ENCODE measurements at places on chromosomes 13 and 19.

DNA sequence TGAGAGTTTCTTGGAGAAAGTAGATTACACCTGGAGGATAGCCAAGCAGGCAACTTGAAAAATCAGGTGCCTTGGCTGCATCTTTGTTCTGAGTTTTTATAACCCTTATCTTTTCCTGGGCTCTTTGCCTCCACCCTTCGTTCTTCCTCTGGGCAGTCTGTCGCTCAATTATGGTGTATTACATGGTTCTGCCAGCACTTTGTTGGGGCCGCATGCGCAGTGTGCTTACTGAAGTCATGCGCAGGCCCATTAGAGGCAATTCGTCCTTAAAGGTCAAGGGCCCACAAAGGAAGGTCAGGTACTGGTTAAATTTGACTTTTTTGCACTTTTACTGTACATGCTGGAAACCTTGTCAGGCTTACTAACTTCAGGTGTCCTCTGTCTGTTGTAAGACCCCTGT is 761.9 kb upstream of the SLITRK5 start:
- no peak for DNase-seq

GRCh38 chr13:109684084-109684823 is 102.1 kb downstream of the IRS2 start:
- no peak for DNase-seq

- peak; percentile 96 for DNase-seq
These were observed 174.5 kb downstream of the KATNAL1 start for GRCh38 chr13:30132623-30133553.

DNA sequence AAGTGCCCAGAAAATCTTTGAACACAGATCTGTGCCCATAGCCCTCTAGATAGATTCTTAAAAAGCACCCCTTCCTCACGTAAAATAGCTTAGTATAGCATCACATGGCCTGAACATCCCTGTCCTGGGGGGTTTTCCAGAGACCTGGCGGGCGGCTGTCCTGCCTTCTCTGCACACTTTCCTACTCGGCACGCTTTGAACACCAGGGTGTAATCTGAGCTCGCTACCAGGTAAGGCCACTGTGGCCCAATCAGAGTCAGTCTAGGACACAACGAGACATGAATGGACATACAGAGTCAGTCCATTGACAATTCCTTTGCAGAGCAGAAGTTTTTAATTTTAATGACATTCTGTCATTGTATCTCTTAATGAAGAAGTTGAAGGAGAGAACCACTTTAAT is 8.1 kb downstream of the CYP2A13 start:
- DNase-seq: no peak

GRCh38 chr19:47723581-47723940 is 10.3 kb downstream of the EHD2 start:
- no peak for DNase-seq

DNA sequence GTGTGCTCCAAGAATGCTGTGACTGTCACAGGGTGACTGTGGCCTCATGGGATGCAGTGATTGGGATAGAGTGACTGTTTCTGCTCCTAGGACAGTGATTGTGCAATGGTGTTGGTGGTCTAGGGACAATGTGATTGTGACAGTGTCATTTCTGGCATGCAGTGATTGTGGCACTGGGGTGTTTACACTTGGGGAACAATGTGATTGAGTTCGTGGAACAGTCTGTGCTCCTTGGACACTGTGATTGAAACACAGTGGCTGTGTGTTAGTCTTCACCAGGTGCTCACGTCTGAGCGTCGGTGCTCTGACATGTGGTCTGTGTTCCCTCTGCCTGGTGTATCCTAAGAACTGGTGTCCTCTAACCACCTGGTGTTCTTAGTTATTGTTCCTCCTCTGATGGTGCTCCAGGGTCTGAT is 1.7 kb downstream of the PDE4A start:
- DNase-seq: no peak

GRCh38 chr13:39734952-39735351 is 79.5 kb downstream of the COG6 start:
- DNase-seq: no peak

- DNase-seq: no peak
These were observed 10.6 kb upstream of the UBE2S start for GRCh38 chr19:55418185-55418584.

GRCh38 chr13:41973247-41973741 is 12.4 kb upstream of the VWA8 start:
- DNase-seq: no peak

GRCh38 chr13:78238911-78239310 is 320.3 kb upstream of the EDNRB start:
- no peak for DNase-seq

DNA sequence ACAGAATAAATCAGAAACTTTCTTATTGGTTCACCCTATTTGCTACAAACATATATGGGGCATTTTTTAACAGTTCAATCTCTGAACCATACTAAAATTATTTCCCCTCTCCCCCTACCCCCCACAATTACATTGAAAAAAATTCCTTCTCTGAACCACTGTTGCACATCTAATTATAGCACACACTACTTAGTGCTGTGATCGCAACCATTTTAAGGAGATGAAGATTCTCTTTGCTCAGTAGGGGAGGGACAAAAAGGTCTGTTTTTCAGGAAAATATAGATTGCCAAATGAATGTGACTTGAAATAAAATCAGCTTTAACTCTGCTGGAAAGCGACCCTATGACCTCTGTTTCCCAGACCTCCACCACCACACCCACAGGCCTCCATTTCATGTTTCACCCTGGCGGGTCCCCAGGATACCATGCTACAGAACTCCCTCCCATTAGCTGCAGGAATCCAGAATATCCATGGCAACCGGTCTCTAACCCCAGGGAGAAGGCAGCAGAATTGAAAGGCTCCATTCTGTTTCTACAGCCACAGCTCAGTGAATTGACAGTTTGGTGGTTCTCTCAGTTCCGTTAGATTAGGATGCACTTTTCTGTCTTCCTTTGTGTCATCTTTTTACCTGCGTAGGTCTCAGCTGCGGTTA is 286.3 kb downstream of the TBC1D4 start:
- DNase-seq: no peak

- no peak for DNase-seq
These were observed 69.3 kb downstream of the NHLRC3 start for GRCh38 chr13:39107561-39107960.

DNA sequence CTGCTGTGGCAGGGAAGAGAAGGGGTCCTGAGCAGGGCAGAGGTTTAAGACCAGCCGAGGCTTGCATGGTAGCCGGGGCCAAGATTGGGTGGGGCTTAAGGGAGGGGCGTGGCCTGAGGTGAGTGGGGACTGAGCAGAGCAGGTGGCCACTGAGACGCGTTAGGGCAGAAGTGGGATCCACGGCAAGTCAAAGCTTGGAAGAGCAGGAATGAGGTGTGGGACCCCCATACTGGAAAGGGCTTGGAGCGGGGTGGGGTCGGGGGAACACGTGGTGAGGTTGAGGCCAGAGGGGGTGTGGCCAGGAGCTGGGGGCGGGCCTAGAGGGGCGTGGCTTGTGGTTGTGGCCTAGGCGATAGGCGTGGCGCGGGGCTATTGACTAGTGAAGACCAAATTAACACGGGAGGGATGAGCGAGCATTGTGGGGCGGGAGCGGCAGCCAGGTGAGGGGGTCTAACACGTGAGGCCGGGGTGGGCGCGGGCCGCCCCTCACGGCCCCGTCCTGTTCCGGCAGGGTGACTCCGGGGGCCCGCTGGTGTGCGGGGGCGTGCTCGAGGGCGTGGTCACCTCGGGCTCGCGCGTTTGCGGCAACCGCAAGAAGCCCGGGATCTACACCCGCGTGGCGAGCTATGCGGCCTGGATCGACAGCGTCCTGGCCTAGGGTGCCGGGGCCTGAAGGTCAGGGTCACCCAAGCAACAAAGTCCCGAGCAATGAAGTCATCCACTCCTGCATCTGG is 3.3 kb downstream of the CFD start:
- DNase-seq: no peak

DNA sequence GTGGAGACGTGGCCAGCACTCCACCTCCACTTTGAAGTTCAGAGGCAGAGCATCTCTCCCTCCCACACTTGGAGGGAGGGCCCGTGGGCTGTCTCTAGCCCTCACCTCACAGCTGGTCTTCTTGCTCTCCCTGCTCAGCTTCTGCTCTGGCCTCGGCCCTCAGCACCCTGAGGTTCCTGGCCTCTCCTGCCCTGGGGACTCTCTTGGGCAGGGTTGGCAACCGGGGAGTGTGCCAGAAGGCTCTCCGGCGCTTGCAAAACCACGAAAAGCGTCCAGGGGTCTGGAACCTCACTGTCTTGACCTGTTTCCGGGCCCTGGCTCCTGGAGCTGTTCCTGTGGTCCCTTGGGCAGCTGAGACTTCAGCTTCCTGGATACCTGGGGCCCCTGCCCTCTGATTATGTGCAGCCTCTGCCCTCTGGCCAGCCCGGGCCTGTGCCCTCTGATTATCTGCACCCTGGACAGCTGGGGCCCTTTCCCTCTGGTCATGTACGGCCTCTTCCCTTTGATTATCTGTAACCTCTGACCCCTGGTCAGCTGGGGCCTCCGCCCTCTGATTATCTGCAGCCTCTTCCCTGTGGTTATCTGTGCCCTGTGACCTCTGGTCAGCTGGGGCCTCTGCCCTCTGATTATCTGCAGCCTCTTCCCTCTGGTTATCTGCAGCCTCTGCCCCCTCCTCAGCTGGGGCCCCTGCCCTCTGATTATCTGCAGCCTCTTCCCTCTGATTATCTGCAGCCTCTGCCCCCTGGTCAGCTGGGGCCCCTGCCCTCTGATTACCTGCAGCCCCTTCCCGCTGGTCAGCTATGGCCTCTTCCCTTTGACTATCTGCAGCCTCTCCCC is 2.1 kb downstream of the CCDC8 start:
- DNase-seq: no peak

DNA sequence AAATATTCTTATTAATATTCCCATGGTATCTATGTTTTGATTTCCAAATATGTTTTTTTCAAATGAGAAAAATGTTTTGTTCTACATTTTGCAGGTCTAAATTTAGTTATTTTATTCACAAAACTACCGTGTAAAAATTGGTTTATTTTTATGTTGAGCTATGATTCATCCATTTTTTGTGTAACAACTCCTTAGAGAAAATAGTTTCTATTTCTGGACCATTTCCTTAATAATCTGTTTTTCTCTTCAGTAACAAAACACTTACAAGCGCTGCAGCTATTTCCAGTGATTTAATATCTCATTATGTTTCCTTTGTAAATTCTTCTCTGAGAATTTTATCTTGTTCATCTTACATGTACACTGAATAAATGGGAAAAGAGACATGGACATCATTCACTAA is 550.7 kb upstream of the SLITRK5 start:
- DNase-seq: no peak

DNA sequence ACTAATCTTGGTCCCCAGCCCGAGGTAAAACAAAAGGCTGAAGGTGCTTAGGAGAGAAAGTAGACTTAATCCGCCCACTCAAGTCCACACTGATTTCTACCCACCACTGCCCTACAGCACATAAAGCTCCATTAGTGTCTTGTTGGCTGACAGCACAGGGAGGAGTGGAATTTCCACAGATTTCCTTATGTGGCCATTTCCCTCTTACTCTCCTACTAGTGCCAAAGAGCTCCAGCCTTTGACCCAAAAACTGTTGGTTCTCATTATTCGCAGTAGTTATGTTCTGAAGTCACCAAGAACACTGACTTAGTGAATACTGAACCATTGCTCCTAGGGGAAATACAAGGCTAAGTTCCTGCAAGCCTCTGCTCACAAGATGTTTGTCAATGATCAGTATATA is 61.2 kb downstream of the RAB20 start:
- no peak for DNase-seq

GRCh38 chr19:29871143-29871542 is 59.4 kb downstream of the CCNE1 start:
- DNase-seq: no peak

- no peak for DNase-seq
These were observed 85.4 kb downstream of the KLF12 start for GRCh38 chr13:74048756-74049155.

DNA sequence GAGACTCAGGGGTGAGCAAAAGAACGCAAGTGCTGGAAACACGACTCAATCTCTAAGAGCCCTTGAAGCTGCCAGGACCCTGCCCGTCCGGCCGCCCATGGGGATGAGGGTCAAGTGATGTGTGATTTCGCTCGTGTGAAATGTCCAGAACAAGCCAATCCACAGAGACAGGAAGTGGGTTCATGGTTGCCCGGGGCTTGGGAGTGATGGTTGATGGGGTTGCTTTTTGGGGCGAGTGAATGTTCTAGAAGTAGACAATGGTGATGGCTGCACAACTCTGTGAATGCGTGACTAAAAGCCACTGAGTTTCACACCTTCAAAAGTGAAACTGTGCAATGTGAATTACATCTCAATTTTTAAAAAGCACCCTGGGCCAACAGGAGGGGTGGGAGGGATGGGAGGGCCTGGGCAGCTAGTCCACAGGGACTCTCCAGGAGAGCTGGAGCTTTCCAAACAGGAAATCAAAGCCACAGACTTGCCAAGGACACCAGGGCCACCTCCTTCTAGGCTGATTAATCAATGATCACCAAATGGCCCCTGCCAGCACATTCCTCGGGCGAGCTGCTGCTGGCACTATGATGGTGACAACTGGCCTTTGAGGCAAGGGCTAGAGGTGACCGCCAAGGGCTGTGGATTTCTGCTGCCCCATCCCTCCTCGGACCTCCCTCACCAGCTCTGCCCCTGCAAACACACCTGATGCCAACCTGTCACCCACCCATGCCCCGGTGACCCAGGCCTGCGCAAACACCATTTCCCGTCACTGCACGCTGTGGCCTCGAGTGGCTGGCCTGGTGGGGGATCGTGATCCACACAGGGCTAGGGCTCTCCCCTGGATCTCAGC is 14.0 kb downstream of the DPP9 start:
- DNase-seq: no peak

- DNase-seq: no peak
These were observed 5.8 kb downstream of the TMEM147 start for GRCh38 chr19:35551091-35551810.

GRCh38 chr19:18390065-18390907 is 4.3 kb downstream of the GDF15 start:
- DNase-seq: no peak

- DNase-seq: no peak
These were observed 14.4 kb upstream of the PLAUR start for GRCh38 chr19:43684326-43684725.

DNA sequence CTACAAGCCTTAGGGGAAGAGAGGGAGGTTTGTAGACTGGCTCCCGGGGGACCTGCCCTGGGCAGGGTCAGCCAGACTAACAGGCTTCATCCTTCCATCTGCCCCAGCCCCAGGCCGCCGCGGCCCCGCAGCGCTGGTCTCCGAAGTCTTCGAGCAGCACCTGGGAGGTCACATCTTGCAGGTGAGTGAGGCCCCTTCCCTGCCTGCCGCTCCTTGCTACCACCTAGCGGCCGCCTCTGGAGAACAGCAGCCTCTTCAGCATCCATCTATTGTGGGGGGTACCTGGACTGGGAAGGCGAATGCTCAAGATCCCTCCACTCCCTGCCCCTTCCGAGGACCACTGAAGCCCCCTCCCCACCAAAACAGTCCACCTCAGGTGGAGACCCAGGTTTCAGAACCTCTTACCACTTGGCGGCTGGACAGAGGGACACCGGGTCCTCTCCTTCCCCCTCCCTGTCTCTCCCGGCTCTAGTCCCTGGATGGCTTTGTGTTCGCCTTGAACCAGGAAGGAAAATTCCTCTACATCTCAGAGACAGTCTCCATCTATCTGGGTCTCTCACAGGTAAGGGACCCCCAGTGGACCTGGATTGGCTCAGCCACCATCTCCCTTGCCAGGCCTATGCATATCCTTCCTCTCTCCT is 12.7 kb downstream of the NPAS1 start:
- no peak for DNase-seq

- no peak for DNase-seq
These were observed 34.6 kb upstream of the SLC10A2 start for GRCh38 chr13:103100830-103101229.

Data from left forelimb (tissue), 1 donor.